SK-N-SH treated with all-trans-retinoic acid at 6 μM for 48 hours (cell line): ENCODE measurements at places on chromosomes 2 and 18.

GRCh38 chr2:203646266-203646864 lies 60.1 kb upstream of the CD28 start:
- ATAC-seq: no peak

DNA sequence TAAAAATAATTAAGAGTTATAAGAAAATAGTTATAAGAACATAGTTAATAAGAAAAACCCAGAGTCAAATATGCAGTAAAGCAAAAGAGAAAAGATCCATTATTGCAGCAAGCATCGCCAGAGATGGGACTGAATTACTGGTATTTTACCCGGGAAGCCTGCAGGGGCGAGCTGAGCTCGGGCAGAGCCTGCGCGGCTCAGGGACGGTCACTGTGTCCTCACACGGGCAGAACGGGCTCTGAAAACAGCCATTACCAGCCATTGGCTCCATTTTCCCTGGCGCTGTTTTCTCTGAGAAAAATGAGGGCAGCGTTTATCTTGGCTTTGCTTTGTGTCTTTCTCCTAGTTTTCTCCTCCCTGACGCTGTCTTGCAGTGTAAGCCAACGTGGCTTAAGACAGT lies 95.3 kb upstream of the ALKAL2 start:
- no peak for ATAC-seq

GRCh38 chr2:148754864-148755263 lies 110.3 kb downstream of the EPC2 start:
- ATAC-seq: no peak

DNA sequence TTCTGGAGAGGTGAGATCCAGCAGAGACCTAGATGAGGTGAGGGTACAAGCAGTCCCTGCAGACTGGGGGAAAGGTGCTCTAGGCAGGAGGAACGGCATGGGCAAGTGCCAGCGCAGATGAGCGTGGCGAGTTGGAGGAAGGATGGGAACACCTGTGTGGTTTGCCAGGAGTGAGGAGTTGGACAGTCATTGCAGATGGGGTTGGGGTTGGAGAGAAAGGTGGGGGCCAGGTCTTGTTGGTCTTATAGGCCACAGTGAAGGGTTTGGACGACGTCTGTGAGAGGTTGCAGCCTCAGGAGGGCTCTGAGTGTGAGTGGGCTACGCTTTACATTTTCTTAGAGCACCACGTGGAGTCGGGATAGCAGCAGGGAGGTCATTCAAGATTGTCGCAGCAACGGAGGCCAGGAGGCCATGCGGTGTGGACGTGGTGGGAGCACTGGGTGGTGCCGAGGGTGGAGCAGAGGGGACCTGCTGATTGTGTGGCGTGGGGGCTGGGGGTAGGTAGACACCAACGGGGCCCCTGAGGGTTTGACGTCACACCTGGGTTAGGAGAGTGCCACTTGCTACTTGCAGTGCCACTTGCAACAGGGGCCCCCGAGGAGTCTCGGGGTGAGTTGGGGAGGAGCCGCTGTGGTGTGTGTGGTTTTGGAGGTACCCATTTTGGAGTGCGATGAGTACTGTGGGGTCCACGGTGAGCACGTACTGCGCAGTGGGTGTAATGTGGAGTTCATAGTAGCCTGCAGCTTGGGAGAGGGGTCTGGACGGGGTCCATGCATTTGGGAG lies 66.2 kb downstream of the LPIN1 start:
- no peak for ATAC-seq

GRCh38 chr18:76827205-76828200 lies 5.1 kb downstream of the ZNF236 start:
- no peak for ATAC-seq

DNA sequence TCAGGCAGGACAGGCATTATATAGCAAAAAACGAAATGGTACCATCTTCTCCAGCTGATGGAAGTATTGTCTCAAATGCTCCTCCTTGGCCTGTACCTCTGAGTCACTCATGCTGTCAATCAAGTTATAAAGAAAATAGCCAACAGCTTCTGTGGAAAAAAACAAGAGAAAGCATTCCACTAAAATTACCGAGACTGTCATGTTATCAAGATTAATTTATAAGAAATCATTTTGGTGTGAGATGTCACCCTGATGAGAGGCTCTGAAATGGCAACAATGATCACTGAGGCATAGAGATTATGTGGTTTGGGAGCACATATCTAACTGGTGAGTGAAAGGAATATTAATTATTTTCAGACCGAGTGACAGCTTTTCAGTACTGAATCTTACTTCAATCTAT lies 47.4 kb downstream of the LRPPRC start:
- no peak for ATAC-seq

GRCh38 chr18:11654736-11655605 lies 34.1 kb upstream of the GNAL start:
- ATAC-seq: peak; percentile 88

- ATAC-seq: no peak
Observed at GRCh38 chr2:75820693-75821092, 110.0 kb upstream of the GCFC2 start.

GRCh38 chr2:75375646-75376582 lies 176.6 kb upstream of the TACR1 start:
- peak; percentile 74 for ATAC-seq

DNA sequence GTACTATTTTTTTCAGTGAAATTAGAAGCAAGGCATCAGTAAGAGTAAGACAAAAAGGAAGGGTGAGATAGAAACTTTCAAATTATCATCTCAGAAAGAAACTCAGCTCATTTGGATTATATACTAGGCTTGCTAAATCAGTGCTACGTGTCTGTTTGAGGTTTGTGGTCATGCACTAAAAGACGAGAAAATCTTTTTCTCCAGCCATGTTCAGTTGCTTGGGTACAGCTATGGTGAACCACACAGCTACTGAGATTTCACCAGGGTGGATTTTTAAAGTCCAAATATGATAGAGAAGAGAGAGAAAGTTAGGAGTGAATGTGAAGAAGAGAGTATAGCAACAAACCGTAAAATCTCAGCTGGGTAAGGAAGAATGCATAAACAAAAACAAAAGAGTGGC lies 161.6 kb downstream of the PTH2R start:
- ATAC-seq: no peak

GRCh38 chr2:160300203-160300602 lies 100.1 kb upstream of the ITGB6 start:
- no peak for ATAC-seq

GRCh38 chr2:112644933-112645309 lies 818 bp upstream of the SLC20A1 start:
- ATAC-seq: peak; percentile 4; the same call in 2 of the 3 replicates

DNA sequence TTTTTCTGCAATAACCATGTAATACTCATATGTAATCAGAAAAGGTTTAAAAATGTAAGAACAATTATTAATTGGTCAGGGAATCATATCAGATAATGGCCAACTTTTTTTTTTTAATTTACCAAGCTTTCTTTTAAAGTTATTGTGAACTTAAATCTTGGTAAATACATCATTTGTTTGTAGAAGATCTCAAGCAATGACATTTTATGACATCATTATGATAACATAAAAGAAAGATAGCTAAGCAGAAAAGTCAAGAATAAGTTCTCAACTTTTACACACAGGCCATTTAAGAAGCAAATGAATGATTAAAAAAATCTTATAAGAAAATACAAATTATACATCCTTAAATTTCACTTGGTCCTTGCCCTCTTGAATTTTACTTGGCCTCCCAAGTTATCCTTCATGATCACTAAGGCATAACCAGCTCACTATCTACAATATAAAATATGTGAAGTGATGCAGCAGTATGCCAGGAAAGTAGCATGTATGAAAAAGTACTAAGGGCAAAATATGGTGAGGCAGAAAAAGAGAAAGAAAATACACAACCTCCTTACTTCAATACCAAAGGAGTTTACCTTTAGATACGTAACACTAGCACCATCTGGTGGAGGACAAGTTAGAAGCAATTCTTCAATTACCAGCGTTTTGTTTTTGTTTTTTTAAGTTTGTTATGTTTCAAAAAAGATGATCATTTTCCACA lies 116.6 kb downstream of the SRBD1 start:
- peak; percentile 70; the same call in 2 of the 3 replicates for ATAC-seq

DNA sequence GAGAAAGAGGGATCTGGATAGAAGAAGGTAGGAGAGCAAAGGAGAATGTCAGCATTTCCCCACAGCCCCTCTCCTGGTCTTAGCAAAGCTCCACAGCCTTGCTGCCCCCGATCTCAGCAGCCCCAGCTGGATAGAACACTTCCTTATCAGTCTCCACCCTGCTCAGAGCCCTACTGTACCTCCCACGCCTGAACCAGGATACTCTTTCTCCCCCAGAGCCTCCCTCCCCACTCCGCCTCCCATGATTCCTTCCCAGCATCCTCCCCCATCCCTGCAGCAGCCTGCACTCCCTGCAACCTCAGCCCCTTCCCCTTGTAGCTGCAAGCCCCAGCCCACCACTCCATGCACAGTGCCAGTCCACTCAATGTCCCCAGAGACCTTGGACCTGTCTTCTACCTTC lies 25.8 kb downstream of the PLB1 start:
- no peak for ATAC-seq

DNA sequence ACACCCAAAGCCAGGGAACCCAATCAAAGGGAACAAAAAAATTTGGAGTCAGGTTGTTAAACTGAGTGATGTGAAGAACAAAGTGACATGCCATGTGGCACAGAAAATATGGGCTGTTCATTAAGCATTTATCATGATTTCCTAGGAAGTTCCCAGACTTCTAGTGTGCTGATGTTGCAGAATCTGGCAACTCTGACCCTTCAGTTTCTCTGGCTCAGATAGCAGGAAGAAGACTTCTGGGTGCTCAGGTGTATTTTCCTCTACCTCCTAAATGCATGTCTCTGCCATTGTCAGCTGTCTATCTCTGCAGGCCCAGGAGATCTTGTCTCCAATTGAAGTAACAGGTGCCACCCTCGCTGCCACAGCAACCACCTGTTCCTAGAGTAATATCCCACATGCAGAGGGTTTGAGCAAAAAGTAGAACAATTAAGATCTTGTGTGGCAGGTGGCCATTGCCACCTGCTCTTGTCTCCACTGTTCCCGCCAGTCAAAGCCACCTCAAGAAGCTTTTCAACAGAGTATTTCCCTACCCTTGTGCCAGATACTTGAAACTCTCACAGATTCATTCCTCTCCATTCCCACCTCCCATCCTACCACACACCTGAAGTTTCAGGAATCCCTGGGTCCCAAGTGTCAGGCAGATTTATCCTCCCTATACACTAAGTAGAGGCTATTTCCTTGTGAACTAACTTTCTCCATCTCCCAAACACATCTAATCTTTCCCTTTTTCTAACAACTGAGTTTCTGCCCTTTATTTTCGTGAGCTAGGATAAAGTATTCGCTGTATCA lies 533.7 kb upstream of the CHAC2 start:
- ATAC-seq: no peak

DNA sequence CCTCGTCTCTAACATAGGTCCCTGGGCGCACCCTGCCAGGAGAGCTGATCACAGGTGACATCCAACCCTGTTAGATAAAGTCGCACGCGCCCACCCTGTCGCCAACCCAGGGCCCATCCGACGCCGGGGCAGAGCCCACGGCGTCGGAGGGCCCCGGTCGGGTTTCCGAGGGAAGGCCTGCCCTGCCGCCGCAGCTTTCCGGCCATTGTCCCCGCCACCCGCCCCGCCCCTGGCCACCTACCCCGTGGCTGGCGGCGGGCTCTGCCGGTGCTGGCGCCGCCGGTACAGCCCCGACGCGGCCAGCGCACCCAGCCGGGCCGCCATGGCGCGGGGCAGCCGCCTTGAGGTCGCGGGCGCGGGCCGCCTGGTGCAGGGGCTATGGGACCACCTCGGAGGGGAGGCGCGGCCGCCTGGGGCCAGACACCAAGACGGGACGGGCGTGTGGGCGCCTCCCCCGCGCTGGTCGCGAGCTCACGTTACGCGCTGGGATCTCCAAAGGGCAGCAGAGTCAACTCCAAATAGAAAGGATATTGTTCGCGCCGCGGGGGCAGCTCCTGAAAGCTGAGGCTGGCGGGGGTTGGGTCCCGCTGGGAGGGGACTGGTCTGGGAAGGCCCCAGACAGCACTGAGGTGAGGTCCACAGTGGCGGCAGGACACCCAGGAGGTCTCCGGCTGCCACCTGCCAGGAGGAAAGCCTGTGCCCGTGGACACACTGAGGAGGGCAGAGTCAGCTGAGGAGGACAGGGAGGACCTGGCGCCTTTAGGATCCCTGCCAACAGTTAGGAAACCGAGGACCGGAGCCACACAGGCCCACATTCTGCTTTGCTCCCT lies 11.1 kb downstream of the LIMS2 start:
- no peak for ATAC-seq
